NCI-H187 (cell line): ENCODE measurements at places on chromosomes 11 and 22.
A peak's percentile ranks its signal among the peaks of the same experiment; 100 is the strongest.

GRCh38 chr11:66701432-66702240 is 23.9 kb upstream of the RBM4B start:
- DNase-seq: no peak

- no peak for DNase-seq
Measured at GRCh38 chr11:47611348-47611794, 17.2 kb upstream of the C1QTNF4 start.

GRCh38 chr11:132142554-132142953 is 772.1 kb downstream of the NTM start:
- peak; percentile 59 for DNase-seq

DNA sequence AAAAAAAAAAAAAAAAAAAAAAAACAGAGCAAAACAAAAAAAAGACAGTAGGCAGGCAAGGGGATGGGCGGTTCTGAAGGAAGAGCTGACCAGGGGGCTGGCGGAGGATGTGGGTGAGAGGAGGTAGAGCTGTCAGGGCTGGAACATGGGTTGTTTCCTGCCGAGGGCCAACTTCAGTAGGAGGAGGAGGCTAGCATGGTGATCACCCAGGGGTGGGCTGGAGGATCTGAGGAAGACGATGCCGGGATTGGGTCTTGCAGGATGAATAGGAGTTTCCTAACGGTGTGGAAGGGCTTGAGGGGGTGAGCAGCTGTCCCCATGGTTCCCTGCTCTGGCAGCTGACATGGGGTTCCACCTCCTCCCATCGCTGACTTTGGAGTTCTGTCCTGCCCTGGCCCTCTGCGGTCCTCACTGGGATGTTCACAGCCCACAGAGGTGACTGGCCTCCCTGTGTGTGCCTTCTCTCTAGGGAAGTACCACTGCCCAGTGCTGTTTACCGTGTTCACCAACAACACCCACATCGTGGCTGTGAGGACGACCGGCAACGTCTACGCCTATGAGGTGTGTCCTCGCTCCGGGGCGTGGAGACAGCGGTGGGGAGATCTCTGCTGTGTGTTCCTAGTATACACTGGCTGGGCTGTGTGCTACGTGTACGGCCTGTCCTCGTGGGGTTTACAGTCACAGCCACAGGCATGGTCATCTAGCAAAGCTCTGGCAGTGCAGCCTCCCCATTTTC is 15.2 kb downstream of the PPIL2 start:
- DNase-seq: no peak

GRCh38 chr11:111635706-111636045 is 33.4 kb downstream of the SIK2 start:
- DNase-seq: no peak
